ENCODE measurements at places on chromosomes 7 and 10.
A peak's percentile ranks its signal among the peaks of the same experiment; 100 is the strongest.

DNA sequence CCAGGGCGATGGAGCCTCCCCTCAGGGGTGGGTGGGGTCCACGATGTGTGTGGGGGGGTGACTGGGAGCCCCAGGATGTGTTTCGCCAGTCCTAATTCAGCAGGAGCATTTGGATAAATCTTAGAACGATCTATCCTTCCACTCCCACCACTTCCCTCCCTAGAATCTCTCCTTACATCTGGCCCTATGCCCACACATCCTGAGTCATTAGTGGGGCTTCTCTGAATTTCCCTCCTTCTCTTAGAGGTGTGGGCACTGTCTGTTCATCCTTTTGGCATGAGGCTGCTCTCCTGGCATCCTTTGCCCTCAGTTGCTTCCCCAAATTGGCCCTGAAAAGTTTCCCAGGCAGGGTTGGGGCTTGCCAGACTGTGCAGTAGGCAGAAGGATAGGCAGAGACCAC lies 1.6 kb downstream of the GHRHR start:
- no peak for DNase-seq

- DNase-seq, result no peak
Measured at GRCh38 chr10:6342096-6342685, 139.5 kb downstream of the PFKFB3 start.

- peak; percentile 33 for DNase-seq
Measured at GRCh38 chr10:63977329-63977923, 456.2 kb downstream of the REEP3 start.

GRCh38 chr10:12614177-12614995 lies 265.0 kb downstream of the CAMK1D start:
- DNase-seq, result no peak

- no peak for DNase-seq
Measured at GRCh38 chr10:95125582-95125981, 56.3 kb upstream of the CYP2C8 start.

GRCh38 chr10:79260811-79261740 lies 86.2 kb upstream of the PPIF start:
- no peak for DNase-seq

DNA sequence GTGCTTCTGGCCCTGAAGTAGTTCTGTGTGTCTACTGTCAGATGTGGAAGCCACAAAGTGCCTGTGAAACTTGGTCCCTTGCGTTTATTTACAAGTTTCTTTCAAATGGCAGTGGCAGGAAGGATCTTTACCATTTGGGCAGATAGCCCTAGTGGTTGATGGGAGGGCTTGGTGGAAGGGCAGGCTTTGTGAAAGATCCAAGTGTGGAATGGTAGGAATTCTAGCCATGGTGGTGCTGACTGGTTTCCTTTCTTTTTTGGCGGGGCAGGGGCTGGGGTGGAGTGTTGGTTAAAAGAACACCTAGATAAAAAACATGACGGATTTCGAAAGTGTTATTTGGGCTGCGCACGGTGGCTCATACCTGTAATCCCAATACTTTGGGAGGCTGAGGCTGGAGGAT lies 27.0 kb downstream of the AUTS2 start:
- DNase-seq, result no peak

- no peak for DNase-seq
Measured at GRCh38 chr7:94561841-94562514, 52.4 kb downstream of the CASD1 start.

GRCh38 chr10:69801434-69802315 lies at the start of gene COL13A1:
COL13A1 (plus strand) TSS chr10:69801906; CDS start chr10:69802424, 518 bp downstream.
- peak; percentile 79 for DNase-seq

DNA sequence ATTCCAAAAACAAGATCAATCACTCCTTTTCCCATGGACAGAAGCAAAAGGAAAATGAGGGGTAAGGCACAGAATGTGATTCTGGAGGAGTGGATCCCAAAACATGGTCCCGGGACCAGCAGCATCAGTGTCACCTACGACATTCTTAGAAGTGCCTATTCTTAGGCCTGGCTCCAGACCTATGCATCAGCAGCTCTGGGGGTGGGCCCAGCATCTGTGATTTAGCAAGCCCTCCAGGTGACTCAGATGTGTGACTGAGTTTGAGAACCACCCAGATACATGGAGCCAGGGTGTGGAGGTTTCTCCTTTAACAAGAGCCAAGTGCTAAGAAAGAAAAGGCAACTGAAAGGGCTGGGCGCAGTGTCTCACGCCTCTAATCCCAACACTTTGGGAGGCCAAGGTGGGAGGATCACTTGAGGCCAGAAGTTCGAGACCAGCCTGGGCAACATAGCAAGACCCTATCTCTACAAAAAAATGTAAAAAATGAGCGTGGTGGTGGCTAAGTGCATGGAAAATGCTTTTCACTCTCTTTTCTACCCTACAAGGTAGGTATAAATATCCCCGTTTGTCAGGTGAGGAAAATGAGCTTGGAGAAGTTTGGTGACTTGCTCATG lies 17.1 kb upstream of the ARPC1A start:
- DNase-seq, result no peak

DNA sequence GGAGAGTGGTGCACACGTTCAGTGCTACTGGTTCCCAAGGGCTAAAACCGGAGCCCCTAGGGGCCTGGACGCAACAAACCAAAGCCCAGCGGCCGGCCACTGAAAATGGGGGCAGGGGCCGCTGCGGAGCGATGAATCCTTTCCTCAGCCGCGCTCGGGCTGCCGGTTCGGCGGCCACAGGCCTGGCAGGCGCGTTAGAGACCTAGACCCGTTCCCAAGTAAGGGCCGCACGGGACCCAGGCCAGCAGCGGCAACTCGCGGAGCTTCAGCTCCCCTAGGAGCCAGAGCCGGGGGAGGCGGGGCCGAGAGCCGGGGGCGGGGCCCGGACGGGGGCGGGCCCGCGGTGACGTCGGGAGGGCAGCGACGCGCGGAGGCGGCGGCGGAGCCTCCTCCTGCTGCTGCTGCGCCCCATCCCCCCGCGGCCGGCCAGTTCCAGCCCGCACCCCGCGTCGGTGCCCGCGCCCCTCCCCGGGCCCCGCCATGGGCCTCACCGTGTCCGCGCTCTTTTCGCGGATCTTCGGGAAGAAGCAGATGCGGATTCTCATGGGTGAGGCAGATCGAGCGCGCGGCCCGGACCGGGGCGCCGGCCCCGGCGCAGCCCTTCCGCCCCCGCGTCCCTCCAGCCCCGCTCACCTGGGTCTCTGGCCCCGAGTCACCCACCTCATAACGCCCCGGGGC lies at the start of gene ARF5:
ARF5 (plus strand) TSS at position 393 of the 678 bp plus-strand sequence; CDS start at position 481, 88 bp downstream.
- DNase-seq, result peak; percentile 40

GRCh38 chr7:37322831-37323230 lies 125.8 kb downstream of the ELMO1 start:
- DNase-seq, result no peak

- no peak for DNase-seq
Measured at GRCh38 chr7:80671744-80672143, 33.3 kb downstream of the CD36 start.

- DNase-seq, result no peak
Measured at GRCh38 chr7:99325001-99325493, 651 bp upstream of the ARPC1A start.

- DNase-seq, result no peak
Measured at GRCh38 chr10:6136215-6137201, 47.7 kb downstream of the RBM17 start.

DNA sequence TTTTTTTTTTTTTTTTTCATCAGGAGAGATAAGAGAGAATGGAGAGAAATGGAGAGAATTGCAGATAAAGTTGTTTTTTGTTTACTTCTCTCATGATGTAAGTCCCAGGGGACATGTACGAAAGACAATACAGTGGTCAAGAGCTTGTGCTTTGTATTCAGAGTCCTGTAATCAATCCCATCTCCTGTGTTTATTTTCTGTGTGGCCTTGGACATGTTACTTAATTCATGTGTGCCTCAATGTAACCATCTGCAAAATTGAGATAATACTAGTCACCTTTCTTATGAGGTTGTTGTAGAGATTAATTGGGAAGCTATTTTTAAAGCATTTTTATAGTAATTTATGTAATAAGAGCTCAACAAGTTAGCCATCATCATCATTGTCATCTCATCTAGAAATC lies 117.5 kb downstream of the CDK14 start:
- DNase-seq, result no peak

GRCh38 chr7:107486041-107486440 lies 16.2 kb downstream of the GPR22 start:
- no peak for DNase-seq

- no peak for DNase-seq
Measured at GRCh38 chr10:117477961-117478670, 64.4 kb upstream of the EMX2 start.

DNA sequence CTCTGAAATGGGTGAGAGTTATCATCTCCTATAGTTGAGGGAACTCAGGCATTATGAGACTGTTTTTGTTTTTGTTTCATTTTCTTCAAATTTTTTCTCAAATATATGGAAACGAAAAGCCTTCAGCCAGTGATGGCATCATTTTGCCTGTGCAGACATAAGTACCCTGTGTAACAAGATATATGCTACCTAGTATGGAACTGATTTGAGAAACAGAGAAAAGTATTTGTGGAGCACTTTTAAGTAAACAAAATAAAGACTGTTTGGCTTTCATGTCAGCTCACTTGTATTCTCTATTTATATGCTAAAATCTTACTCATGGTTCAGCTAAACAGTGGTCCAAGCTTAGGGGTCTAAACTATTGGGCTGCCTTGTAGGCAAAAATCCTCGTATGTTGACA lies 150.6 kb downstream of the WNT2 start:
- DNase-seq, result no peak

- DNase-seq, result no peak
Measured at GRCh38 chr7:72924386-72924732, 536 bp upstream of the POM121 start.

DNA sequence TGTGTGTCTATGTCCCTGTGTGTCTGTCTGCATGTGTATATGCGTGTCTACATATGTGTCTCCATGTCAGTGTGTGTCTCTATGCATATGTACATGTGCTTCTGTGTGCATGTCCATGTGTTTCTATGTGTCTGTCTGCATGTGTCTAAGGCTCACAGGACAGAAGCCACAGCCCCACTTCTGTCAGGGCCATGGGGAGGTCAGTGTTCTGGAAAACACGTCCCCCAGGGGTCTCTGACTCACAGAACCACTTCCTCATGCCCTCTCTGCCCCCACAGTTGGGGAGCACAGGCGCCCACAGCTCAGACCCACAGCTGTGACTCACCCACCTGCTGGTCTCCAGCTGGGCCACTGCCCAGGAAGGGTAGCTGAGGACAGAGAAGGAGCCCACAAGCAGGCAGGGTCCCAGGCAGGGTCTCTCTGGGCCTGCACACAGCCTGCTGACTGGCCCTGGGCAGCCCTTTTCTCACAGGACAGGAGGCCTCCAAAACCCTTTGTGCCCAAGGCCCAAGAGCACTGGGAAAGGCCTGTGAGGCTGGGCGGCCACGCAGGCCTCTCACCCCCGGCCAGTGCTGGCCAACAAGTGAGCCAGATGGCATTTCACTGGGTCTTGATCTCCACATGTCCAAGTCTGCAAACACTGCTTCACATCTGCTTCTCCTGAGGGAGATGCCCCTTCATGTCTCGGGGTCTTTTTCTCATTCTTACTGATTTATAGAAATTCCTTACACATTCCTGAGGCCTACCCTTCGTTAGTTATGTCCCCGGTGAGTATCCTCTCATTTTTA lies 102.9 kb upstream of the FAM20C start:
- no peak for DNase-seq

GRCh38 chr7:48255046-48255445 lies 83.8 kb downstream of the ABCA13 start:
- no peak for DNase-seq

GRCh38 chr7:69414555-69414954 lies 183.7 kb upstream of the AUTS2 start:
- DNase-seq, result no peak

DNA sequence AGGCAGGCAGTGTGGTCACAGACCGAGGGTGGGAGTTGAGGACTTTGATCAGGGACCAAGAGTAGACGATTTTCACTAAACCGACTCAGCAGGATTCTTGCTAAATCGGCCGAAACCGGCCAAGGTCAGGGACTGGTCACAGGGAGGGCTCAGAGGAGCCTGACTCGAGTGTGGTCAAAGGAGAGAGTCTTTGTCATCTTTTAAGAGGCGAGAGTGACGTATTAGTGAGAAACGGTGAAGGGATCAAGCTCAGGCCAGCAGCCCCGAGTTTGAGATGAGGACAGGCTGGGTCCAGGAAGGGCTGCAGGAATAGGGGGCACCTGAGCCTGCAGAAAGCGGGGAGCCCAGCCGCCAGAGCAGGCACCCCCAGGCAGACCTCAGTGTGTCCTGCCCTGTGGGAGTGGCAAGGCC lies 41.6 kb upstream of the FAM20C start:
- no peak for DNase-seq
